Muscle of leg (tissue), 16 donors: ENCODE measurements at places on chromosomes 7 and 10.

- DNase-seq = no peak
- no peaks in the 10 kb centered on the region for H3K27me3 ChIP-seq
- H3K36me3 ChIP-seq = no peaks in the 10 kb centered on the region
- no peak overlapping the region for H3K4me3 ChIP-seq
Observed at GRCh38 chr7:3641582-3641981, 340.5 kb downstream of the SDK1 start.

DNA sequence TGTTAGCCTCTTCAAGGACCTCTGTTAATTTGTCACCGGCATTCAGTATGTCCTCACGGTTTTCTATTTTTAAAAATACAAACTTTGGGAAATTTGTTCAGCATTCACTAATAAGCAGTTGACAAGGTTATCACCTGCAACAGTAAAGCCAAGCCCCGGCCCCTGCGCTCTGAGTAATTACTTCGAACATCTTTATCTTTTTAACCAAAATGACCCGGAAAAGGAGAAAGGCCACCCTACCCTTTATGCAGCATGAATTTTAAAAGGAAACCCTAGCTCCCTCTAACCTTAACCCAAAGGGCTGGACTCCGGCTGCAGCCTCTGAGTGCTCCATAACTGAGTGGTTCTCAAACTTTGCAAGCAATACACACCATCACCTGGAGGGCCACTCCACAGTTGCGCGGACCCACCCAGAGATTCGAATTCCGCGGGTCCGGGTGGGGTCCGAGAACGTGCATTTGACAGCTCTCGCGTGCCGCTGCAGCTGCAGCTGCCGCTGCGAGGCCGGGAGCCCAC lies 940 bp downstream of the NSMCE4A start:
- DNase-seq = no peak
- peaks cover 16% of the 10 kb centered on the region for H3K36me3 ChIP-seq
- H3K4me3 ChIP-seq = peak overlapping the region; percentile 76
- no peaks in the 10 kb centered on the region for H3K27me3 ChIP-seq
- H3K4me1 ChIP-seq = peaks cover 14% of the 10 kb centered on the region
- H3K27ac ChIP-seq = peak overlapping the region; percentile 89

GRCh38 chr7:111098011-111098925 lies 7.3 kb downstream of the LRRN3 start:
- H3K4me3 ChIP-seq = no peak overlapping the region
- DNase-seq = peak; percentile 35
- H3K27me3 ChIP-seq = no peaks in the 10 kb centered on the region
- no peaks in the 10 kb centered on the region for H3K36me3 ChIP-seq
- H3K27ac ChIP-seq = no peak overlapping the region

DNA sequence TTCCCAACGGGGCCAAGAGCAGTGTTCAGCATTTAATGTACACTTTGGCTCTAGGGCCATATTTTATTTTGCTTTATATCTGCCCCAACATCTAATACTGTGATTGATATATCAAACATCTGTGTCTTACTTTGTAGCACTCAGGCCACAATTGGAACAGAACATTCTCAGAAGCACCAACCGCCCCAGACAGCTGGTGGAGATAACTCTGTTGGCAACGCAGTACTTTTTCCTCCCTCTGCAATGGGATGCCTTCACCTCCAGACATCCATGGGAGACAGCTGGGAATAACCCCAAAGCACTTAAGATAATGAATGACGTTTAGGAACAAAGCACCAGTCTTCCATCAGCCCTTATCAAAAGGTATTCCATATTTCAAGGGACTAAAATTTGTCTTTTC lies 57.4 kb downstream of the PIP4K2A start:
- H3K4me3 ChIP-seq = no peak overlapping the region
- peak; percentile 32 for DNase-seq
- H3K4me1 ChIP-seq = peaks cover 17% of the 10 kb centered on the region
- H3K36me3 ChIP-seq = no peaks in the 10 kb centered on the region
- H3K27me3 ChIP-seq = no peaks in the 10 kb centered on the region

DNA sequence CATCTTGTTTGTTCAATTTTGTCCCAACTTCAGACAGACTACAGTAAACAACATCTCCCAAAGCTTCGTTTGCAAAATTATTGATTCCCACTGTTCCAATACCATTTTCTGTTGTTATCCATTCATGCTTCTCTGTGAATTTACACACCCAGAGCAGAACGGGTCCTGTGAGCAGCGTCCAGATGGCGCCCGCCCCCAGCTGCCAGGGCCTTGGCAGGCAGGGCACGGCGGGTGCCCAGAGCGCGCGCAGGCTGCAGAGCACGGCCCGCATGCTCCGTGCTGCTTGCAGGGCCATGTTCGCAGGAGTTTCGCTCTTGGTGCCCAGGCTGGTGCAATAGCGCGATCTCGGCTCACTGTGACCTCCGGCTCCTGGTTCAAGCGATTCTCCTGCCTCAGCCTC lies 32.5 kb upstream of the SEPTIN7 start:
- no peaks in the 10 kb centered on the region for H3K4me1 ChIP-seq
- no peak overlapping the region for H3K27ac ChIP-seq
- no peaks in the 10 kb centered on the region for H3K36me3 ChIP-seq
- no peak for DNase-seq
- H3K27me3 ChIP-seq = no peaks in the 10 kb centered on the region

DNA sequence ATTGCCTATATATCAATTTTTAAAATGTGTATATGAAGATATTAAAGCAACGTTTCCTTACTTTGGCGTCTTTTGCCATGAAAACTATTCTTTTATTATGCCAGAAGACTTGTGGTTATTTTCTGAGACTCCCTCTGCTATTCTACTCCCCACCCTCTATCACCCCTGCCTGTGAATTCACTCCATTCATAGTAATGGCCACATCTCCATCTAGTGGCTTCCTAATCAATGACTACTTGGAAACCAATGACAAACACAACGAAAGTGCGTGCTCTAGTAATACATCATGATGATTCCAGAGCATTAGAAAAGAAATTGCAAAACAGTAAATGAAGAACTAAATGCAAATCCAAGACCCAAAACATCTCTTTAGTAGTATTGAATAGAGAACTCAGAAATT lies 186.7 kb upstream of the HGF start:
- no peak overlapping the region for H3K4me3 ChIP-seq
- H3K27me3 ChIP-seq = no peaks in the 10 kb centered on the region
- H3K27ac ChIP-seq = no peak overlapping the region
- H3K36me3 ChIP-seq = no peaks in the 10 kb centered on the region
- H3K4me1 ChIP-seq = no peaks in the 10 kb centered on the region

- H3K36me3 ChIP-seq = no peaks in the 10 kb centered on the region
- no peak for DNase-seq
- peaks cover 5% of the 10 kb centered on the region for H3K27me3 ChIP-seq
- H3K4me3 ChIP-seq = no peak overlapping the region
- peaks cover 68% of the 10 kb centered on the region for H3K4me1 ChIP-seq
Observed at GRCh38 chr7:163971-164881, 28.1 kb upstream of the FAM20C start.

- H3K36me3 ChIP-seq = no peaks in the 10 kb centered on the region
- H3K4me3 ChIP-seq = no peak overlapping the region
- H3K27me3 ChIP-seq = no peaks in the 10 kb centered on the region
- no peak overlapping the region for H3K27ac ChIP-seq
Observed at GRCh38 chr7:110669410-110669809, 421.5 kb upstream of the LRRN3 start.

GRCh38 chr10:27192284-27192683 lies 37.1 kb downstream of the MASTL start:
- H3K4me1 ChIP-seq = no peaks in the 10 kb centered on the region
- no peak overlapping the region for H3K27ac ChIP-seq
- H3K27me3 ChIP-seq = no peaks in the 10 kb centered on the region

- H3K27me3 ChIP-seq = no peaks in the 10 kb centered on the region
- peak; percentile 58 for DNase-seq
- no peak overlapping the region for H3K4me3 ChIP-seq
Observed at GRCh38 chr10:71747551-71748523, 25.5 kb downstream of the VSIR start.

GRCh38 chr7:83534488-83534887 lies 114.5 kb downstream of the SEMA3E start:
- no peak for DNase-seq
- H3K36me3 ChIP-seq = no peaks in the 10 kb centered on the region
- no peaks in the 10 kb centered on the region for H3K27me3 ChIP-seq
- H3K27ac ChIP-seq = no peak overlapping the region

DNA sequence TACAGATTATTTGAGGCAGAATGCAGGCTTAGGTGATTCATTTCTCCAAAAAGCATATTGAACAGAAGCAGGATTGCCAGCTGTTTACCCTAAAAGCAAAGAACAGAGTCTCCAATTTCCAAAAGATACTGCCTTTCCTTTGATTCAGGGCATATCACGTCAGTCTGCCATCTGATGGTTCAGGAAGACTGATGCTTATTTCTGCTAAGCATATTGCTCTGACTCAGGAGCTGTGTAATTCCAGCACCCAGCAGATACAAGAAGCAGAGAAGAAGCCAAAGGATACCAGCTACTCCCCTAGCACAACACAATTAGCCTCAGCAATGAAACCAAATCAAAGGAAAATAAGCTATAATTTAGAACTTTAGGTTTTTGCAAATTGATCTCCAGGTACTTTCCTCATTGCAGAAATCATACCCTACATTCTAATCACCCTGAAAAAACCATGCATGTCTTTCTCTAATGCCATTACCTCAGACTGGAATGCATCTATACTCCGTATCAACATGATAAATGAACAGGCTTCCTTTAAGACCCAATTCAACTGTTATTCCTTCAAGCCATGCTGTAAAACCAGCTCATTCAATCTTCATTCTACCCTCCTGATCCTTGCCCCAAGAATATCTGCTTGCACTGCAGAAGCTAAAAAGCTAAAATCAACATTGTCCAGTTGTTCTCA lies 55.1 kb downstream of the ABI1 start:
- no peaks in the 10 kb centered on the region for H3K36me3 ChIP-seq
- H3K4me1 ChIP-seq = no peaks in the 10 kb centered on the region
- H3K4me3 ChIP-seq = no peak overlapping the region
- DNase-seq = no peak

DNA sequence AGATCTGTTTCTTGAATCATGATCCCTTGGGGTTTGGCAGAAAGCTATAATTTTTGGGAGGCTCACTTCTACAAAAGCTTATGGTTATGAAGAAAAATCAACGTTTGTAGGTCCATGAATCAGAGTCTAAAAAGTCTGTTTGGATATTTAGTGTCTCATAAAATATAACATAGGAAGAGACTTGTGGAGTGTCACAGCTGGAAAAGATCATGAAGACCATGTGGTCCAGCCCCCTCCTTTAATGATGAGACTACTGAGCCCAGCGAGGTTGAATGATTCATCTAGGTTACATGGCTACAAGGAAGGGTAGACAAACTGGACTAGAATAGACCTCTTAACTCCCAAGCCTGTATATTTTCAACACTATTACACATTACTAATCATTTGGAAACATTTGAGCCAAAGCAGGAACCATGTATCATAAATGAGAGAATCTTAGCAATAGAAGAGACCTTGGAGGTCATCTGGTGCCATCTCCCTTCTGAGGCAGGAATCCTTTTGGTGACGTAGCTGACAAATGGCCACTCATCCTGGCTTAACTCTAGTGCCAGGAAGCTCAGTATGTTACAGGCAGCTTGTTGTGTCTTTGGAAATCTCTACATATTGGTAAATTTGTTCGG lies 152.5 kb downstream of the CREB5 start:
- no peak overlapping the region for H3K27ac ChIP-seq
- H3K4me1 ChIP-seq = no peaks in the 10 kb centered on the region
- H3K4me3 ChIP-seq = no peak overlapping the region
- H3K27me3 ChIP-seq = no peaks in the 10 kb centered on the region
- peak; percentile 43 for DNase-seq
- H3K36me3 ChIP-seq = no peaks in the 10 kb centered on the region

GRCh38 chr10:93838278-93838677 lies 55.5 kb upstream of the SLC35G1 start:
- no peaks in the 10 kb centered on the region for H3K4me1 ChIP-seq
- H3K27me3 ChIP-seq = peaks cover 3% of the 10 kb centered on the region
- H3K4me3 ChIP-seq = no peak overlapping the region
- H3K36me3 ChIP-seq = no peaks in the 10 kb centered on the region
- no peak for DNase-seq
